ENCODE measurements at places on chromosomes 16 and 17.

DNA sequence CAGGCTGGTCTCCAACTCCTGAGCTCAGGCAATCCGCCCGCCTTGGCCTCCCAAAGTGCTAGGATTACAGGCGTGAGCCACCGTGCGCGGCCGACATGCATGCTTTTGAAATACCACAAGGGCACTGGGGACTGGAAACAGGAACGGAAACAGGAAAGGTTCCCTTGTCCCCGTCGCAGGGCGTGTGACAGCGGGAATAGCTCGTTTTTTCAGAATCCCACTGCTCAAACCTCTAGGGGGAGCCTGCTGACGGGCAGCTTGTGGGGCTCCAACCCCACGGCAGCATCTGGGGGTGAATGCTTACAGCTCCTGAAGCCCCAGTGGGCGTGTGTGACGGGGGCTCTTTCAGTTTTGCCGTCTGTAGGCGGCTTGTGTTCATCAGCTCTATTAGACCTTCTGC is 18.8 kb upstream of the ASGR2 start:
- peak; percentile 28 for DNase-seq

DNA sequence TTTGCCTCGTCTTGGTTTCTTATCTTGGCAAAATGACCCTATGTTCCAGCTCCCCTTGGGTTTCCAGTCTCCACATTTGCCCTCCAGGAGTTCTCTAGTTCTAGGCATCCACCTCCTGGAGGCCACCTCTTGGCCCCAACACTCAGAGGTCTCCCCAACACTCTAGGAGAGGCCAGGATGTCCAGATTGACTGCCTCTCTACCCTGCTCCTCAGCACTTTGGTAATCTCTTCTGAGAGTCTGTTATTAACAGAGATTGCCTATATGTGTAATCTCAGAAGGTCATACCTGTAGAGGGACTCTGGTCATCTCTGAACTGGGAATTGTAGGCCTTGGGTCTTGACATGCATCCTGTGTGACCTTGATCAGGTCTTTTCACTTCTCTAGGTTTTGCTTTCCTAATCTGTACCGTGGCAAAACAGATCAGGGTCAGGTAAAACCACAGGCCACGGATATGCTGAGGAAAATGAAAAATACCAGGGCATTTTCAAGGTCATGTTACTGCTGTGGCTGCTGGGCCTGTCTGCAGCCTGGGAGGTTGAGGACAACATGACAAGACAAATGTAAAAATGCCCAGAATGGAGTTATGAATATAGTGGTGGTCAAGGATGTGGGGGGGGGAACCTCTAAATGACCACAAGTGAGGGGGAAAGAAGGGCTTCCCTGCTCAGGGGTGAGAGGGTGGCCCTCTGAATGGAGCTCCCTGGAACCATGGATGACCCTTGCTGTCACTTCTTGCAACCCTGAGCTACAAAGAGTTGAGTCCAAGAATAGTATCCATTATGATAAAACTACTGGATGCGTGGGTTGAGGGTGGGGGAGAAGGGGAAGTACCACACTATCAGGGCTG is 5.0 kb upstream of the CCL4L2 start:
- no peak for DNase-seq

GRCh38 chr17:72034000-72034399 is 86.8 kb upstream of the SOX9 start:
- DNase-seq, result no peak

- peak; percentile 74 for DNase-seq
These were observed at the start of gene CBX2 for GRCh38 chr17:79777894-79778503. CBX2 (plus strand) TSS chr17:79778148; CDS start chr17:79778236, 88 bp downstream.

GRCh38 chr16:27317320-27317719 is 3.5 kb downstream of the IL4R start:
- no peak for DNase-seq

GRCh38 chr17:12438813-12439586 is 226.7 kb upstream of the MYOCD start:
- DNase-seq, result no peak

DNA sequence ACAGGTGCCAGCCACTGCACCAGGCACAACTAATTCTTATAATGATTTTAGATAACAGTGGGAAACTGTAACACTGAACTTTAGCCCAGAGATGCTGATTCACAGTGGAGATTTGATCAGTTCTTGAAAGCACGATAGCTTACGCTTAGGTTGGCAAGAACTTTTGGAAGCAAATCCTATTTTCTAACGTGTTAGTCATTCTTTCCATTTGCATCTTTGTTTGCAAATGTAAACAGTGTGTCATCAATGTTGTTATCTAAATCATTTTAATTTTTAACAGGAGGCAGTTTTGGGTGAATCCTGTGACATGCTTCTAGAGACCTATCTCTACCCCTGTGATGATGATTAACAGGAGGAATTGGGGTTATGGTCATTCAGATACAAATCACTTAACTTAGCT is 35.7 kb upstream of the GNA13 start:
- DNase-seq, result no peak

DNA sequence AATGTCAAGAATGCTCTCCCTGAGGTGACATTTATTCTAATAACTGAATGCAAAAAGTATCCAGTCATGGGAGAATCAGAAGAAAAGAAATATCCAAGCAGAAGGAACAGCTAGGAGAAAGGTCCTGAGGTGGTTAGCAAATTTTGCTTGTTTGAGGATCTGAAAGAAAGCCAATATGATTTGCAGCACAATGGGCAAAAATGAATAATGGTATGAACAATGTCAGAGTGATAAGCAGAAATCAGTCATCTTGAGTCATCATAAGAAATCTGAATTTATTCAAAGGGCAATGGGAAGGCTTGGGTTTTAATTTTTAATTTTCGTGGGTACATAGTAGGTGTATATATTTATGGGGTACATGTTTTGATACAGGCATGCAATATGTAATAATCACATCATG is 68.5 kb downstream of the BRIP1 start:
- DNase-seq, result no peak

DNA sequence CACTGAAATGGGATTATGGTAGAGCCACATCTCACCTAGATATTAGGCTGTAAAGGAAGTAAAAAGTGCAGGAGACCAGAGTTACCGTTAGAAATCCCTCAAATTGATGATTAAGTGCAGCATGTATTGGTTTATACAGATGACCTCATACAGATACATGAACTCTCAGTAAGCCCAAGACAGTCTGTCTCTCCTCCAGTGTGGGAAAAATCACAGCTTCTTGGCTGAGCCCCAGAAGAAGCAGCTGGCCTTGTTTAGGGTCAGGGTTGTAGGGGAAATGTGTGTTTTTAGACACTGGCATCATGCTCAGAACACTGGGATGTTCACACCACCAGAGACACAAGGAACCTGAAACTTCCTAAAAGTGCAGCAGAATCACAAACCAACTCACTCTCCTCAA is 135.9 kb downstream of the KATNIP start:
- DNase-seq, result no peak

DNA sequence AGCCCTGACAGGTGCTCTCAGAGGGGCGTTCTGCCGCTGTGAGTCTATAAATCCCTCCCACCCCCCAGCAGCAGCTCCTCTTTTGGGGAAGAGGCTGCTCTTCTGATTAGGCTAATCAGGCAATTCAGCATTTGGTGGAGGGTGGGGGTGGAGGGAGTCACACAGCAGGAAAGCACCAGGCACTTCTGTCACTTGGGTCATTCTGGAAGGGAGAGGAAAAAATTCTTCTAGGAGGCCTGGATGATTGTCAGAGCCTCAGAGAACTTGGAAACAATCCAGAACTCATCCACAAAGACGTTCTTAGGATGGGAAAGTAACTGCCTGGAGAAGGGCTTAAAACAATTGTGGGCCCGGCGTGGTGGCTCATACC is 7.3 kb upstream of the SSTR2 start:
- DNase-seq, result no peak

- no peak for DNase-seq
These were observed 26.1 kb upstream of the AMZ2 start for GRCh38 chr17:68221786-68222185.

DNA sequence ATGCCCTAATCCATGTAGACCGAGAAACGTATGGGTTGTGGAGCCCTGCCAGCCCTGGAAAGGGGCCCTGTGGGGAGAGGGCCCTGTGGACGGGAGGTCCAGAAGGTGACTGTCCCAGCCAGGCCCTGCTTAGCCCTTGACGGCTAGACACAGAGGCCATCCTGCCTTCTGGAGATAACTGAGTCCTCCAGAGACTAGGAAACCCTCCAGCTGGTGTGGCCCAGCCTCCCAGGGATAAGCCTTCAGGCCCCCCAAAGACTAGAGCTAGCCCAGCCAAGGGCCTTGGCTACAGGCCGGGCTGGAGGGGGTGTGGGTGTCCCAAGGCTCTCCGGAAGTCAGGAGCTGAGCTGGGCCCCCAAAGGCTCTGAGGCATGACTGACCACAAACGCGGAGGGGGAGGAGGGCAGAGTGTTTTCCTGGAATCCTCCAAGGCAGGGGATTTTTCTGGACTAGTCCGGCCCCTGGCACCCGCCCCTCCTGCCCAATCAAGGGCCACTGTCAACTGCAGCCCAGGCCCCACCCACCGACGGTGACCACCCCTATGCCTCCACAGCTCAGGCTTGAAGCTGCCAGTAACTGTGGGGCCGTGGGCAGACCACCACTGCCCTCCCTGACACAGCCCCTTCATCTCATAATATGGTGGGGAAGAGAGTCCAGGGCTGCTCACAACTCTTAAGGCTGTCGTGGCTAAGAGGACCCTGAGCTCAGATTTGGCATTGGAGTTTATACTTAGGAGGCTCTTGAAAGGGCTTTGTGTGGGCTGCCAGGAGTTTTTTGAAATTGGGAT is 885 bp upstream of the VASN start:
- DNase-seq, result no peak

DNA sequence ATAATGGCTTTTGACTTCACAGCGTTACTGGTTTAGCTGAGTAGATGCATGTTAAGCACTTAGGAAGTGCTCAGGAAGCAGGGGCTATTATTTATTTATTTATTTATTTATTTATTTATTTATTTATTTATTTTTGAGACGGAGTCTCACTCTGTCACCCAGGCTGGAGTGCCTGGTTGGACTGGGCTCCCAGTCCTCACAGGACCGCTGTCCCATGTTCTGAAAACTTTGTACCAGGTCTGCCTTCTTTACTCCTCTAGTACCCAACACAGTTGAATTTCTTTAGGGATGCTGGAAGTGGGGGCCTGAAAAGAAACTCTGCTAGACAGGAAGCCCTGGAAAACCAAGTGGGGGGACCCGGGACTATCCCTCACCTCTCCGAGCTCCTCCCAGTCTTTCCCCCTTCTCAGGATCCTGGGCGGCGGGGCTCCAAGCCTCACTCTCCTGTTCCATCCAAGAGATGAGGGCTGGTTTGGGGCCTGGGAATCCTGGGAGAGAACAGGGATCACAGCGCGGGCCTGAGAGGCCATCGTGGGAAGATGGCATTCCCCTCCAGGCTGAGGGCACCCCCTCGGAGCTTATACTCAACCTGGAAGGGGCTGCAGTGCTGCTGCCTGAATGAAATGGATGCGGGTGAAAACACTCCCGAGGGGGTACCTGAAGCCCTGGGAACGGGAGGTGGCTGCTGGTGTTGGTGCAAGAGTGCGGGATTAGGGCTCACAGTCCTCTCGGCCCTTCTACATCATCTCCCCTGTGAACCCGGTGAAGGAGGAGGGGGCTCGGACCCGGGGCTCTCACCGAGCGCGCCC is 674 bp downstream of the ZNF688 start:
- no peak for DNase-seq

DNA sequence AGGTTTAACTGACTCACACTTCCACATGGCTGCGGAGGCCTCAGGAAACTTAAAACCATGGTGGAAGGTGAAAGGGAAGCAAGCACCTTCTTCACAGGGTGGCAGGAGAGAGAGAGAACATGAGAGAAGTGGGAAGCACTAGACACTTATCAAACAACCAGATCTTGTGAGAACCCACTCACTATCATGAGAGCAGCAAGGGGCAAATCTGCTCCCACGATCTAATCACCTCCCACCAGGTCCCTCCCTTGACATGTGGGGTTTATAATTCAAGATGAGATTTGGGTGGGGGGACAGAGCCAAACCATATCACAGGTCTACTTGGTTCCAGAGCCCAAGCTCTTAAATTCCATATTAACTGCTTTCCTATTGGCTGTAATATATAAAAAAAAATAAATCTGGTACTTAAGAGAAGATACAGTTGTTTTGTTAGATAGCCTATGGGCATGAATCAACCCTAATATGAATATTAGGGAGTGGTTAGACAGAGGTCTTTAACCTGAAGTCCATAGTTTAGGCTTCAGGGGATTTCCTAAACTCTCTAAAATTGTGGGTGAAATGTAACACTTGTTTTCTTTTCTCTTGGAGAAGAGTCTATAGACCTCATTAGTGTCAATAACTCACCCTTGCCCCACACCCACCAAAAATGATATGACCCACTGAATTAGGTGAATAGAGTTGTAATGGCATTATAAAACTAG is 56.7 kb downstream of the SKAP1 start:
- no peak for DNase-seq

DNA sequence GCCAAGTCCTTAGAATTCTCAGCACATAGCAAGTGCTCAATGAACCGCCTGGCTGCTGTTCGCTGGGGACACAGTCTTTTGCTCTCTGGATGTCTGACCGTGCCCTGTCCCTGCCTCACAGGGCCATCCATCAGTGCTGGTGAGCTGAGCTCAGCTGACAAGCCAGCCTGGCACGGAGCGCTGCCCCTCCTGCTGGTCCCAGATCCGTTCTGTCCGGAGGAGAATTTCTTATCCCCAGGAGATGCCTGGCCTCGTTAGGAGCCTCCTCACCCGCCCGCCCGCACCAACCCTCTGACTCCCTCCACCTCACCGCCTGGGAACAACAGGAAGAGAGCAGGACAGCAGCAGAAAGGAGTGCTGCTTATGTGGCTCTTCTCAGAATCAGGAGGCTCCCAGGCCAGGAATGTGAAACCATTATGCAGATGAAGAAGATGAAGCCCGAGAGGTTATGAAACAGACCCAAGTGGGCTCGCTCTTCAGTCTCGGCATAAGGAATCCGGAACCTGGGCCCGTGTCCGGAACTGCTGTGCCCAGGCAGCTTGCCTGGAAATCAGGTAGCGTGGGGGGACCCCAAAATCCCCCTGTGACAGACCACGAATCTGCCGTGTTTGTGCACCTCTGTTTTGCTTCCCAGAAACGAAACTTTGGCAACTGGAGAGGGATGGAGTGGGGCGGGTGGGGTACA is 28.8 kb upstream of the RMI2 start:
- DNase-seq, result no peak

DNA sequence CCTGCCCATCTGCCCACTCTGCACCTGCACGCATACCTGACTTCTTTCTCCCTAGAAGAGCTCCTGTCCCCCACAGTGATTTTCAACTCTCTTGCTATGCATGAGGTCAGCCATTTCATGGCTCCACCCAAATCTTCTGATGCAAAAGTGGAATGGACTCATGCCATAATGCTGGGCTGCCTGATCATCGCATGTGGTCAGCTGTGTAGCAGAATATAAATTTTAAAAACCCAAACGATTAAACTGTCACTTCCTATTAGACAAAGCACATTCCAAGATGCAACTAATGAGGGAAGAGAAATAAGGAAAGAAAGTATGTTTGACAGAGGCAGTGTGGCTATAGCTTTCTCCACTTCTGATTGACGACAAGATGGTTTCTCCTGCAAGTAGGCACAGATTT is 26.1 kb downstream of the GRIN2A start:
- DNase-seq, result no peak

GRCh38 chr17:55089256-55089655 is 120.7 kb downstream of the STXBP4 start:
- DNase-seq, result peak; percentile 18

- DNase-seq, result no peak
These were observed 127.9 kb upstream of the CDH11 start for GRCh38 chr16:65249768-65250167.
